Amygdala (tissue), 56 donors: ENCODE measurements at places on chromosomes 2 and 18.

DNA sequence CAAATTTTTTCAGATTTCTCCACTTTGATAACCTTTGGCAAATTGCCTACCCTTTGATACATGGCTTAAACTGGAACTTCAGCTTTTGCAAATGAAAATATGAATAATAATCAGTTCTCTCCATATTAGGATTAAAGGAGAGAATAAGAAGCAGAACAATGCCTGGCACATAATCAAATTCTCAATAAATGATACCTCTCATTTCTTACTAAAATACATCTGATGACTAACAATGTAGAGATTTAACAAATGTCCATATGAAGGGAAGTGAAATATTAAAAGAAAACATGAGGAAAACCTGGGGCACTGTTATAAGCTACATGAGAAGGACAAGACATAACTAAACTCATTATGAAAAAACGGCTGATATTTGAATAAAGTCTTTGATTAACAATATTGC is 1103.6 kb downstream of the LRP1B start:
- DNase-seq, result no peak

DNA sequence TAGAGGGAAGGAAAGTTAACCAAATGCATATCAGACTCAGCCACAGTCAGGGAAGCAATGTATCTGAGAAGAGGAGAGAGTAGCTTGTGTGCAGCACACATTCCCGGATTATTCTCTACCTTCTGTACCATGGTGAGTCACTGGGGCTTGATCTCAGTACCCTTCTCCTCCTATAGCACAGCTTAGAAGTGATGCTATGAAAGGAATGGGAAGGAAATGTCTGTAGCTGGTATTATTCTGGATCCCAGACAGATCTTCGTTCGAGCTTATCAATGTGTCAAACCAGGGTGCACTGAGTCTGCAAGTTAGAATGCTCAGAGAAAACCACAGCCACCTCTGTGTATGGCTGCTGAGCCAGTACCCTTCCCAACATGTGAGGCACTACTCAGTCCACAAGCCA is 88.0 kb upstream of the NFU1 start:
- no peak for DNase-seq

DNA sequence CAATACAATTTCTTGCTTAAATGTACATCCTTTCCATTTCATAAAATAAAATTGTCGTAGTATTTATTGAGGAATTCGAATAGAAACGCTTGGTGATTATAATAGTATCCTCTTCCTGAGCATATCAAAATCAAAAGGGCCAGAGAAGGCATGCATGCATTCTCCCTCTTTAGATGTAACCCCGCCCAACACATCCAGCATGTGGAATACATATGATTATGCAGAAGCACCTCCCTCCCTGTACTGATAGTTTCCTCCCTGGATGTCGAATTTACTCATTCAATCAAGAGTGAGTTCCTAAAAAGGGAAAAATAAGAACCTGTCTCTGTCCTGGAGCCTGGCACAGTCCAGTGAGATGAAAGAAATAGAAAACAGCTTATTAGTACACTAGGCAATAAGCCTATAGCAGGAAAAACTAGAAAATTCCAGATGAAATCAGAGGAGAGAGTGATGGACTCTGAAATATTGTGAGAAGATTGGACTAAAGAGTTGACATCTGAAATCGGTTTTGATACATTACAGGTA is 262.9 kb downstream of the RDH14 start:
- DNase-seq, result no peak

DNA sequence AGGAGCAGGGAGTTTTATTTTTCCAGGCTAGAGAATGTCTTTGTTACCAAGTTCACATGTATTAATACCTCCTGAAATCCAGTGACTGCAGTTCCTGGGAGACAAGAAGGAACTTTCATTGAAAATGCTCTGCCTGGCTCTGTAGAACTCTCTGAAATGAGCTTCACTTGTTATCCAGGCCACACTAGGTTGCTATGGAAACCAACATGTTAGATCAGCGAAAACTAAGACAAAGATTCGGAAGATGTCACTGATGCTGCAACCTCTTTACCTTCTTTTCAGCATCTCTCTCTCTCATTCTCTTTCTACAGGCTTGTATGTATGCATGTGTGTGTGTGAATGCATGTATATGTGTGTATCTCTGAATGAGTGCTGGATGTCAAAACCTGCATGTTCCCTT is 218.5 kb downstream of the TRIB2 start:
- DNase-seq, result no peak

GRCh38 chr2:45541450-45541849 is 69.6 kb downstream of the SRBD1 start:
- DNase-seq, result no peak

- DNase-seq, result no peak
Observed at GRCh38 chr2:112160283-112161250, 22.4 kb downstream of the FBLN7 start.

GRCh38 chr2:120323214-120323613 is 22.7 kb upstream of the INHBB start:
- DNase-seq, result no peak

DNA sequence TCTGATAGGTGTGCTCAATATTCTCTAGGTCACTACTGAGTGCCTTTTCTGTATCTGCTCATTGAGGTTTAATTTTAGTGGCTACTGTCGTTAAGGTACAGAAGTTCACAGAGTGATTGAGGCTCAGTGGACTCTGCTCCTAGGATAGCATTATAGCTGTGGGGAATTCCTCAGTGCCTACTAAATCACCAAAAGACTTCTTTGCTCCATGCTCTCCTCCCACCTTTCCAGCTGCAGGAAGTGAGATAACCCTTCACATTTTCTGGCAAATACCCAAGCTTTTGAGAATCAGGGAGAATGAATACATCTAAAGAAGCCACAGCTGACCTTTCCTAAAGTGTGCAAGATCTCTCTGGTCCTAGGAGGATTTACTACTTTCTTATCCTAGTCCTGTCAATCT is 95.2 kb upstream of the FSIP2 start:
- no peak for DNase-seq

- no peak for DNase-seq
Observed at GRCh38 chr2:206935991-206936842, 3.1 kb upstream of the CPO start.

GRCh38 chr18:12302391-12303147 is 5.5 kb upstream of the TUBB6 start:
- no peak for DNase-seq

DNA sequence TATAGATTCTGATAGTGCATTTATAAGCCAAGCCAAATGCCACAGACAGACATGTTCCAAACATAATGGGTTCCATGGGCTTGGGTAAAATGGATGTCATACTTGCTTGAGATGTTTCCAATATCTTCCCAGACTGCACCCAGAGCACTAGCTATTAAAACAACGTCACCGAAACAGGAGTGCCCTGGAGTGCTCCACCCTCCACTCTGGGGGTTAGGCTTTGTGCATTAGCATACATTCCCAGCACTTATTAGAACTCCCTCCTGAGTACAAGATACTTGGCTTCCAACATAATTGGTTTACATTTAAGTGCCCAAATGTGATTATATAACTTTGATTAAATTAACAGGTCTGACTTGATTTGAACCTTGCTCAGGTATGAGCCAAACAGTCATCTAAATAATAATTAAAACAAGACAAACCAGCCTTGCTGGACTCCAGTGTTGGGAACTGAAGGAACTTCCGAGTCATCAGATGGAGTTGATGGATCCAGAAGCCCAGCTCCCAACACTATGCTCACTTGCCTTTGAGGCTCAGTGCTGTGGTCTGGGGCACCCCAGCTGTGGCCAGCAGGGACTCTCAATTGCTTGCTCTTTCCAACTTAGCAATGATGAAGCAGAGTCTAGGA is 60.5 kb upstream of the LGALSL start:
- no peak for DNase-seq

- DNase-seq, result no peak
Observed at GRCh38 chr2:38301969-38302702, 74.9 kb downstream of the ATL2 start.

GRCh38 chr2:153770359-153770991 is 101.2 kb upstream of the GALNT13 start:
- no peak for DNase-seq

- no peak for DNase-seq
Observed at GRCh38 chr2:70958759-70959158, 19.7 kb upstream of the ANKRD53 start.

DNA sequence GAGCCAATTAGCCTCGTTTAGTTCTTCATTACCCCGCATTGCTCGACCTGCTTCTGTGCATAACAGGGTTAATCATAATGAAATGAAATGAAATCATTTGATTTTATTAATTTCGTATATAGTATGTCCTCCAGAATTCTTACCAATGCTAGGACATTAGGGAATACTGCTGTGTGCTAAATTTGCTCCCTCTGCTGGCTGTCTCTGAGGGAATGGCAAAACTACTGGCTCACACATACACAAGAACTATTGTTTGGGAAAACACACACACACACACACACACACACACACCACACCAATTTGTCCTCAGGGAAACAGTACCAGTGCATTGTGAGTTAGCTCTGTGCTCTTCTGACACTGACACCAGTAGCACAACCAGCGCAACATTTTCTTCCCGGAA is 273.3 kb upstream of the TCF4 start:
- peak; percentile 8 for DNase-seq

GRCh38 chr2:75564026-75564688 is 3.4 kb upstream of the EVA1A start:
- no peak for DNase-seq

GRCh38 chr2:4762951-4763376 is 929.2 kb upstream of the SOX11 start:
- DNase-seq, result no peak

- DNase-seq, result no peak
Observed at GRCh38 chr2:199329466-199329865, 128.3 kb downstream of the SATB2 start.

GRCh38 chr2:26018184-26019055 is 15.5 kb upstream of the RAB10 start:
- no peak for DNase-seq

GRCh38 chr18:36629836-36630235 is 199.0 kb downstream of the TPGS2 start:
- DNase-seq, result no peak

DNA sequence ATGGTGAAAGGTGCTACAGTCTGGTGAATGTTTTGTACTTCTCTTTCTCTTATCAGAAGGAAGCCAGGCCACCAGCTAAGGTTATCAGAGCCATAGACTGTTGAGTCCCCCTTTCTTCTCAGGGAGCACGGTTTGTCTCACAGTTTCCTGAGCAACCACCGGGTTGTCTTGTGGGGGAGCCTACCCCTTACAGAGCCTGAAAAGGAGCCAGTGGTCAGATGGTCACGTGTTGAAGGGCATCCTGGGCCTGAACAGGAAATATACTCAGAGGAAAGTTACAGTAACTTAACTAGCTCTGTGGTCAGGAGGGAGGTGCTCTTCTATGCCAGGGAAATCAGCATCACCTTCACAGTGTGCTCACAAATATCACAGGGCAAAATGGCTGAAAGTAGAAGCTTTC is 11.6 kb downstream of the CD28 start:
- no peak for DNase-seq

DNA sequence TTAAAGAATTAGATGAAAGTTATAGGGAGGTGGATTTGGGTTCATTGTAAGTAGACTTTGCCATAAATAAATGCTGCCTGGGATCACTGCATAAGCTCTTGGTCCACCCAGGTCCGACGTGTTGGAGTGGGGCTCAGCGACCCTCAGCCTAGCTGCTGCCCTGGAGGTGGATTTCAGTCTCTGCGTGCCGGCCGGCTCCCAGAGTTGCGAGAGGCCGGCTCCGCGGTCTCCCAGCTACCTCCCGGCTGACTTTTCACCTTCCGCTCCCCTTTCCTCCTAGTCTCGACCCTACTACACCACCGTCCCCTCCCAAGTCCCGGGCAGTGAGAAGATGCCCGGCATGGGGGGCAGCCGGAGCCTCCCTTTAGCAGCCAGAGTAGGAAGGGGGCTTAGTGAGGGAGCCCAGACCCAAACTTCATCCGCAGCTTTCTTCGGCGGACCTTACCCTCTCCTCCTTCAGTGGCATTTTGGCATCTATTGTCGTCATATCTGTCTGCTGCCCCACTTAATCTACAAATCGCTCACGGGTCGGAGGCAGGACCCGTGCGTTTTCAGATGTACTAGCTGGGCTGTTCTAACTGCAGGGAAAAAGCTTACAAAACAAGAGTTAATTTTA is 8.1 kb downstream of the EMX1 start:
- no peak for DNase-seq

- no peak for DNase-seq
Observed at GRCh38 chr18:58800582-58800981, 64.1 kb upstream of the ZNF532 start.

- no peak for DNase-seq
Observed at GRCh38 chr2:142754182-142754581, 123.3 kb upstream of the KYNU start.

DNA sequence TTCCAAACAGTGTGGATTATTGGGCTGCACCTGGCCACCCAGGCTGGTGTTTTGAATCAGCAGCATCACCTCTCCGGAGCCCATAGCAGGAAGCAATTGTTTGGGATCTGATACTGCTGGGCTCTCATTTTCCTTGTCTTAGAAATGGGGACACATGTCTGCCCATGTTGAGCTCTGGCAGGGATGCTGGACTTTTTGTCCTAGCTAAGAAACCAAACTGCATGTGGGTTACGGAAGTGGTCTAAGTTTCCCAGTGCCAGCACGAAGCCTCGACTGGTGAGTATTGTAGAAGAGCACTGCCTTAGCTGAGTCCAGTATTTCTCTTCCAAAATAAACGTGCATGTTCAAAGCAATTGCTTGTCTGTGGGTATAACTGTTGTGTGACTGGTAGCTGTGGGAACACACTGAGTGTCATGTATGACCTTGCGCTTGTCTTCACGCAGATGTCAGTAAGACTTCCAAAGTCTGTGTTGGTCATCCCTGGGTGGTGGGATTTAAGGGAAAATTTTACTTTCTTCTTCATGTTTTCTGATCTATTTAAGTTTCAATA is 43.6 kb downstream of the SH3RF3 start:
- DNase-seq, result no peak

- no peak for DNase-seq
Observed at GRCh38 chr2:172783165-172783898, 47.7 kb downstream of the RAPGEF4 start.

- no peak for DNase-seq
Observed at GRCh38 chr2:150286730-150287362, 200.6 kb downstream of the RND3 start.

DNA sequence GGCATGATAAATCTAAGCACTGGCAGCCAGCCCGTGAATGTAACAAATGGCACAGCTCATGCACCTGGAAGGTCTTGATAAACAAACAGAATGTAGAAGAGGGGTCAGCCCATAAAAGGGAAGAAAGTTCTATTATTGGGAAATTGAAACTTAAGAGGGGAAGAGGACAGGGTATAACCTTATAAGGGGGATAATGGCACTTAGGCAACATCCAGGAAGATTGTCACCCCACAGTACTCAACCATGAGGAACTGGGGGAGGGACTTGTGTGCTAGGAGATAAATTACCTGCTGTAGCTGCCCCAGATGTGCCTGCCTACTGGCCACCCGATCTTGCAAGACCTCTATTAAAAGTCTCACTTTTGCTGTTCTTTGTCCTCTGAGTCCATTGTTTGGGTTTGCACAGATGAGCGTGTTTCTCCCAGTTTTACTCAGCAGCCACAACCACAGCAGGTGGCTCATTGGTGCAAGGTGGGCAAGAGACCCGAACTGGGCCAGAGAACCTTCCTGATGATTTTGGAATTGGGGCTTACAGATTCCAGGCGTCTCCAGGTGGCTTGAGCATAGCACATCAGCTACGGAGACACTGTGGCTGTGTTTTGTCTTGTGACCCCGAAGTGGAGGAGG is 79.0 kb upstream of the TAF1B start:
- DNase-seq, result no peak
